ENCODE measurements at places on chromosomes 5 and 9. TPM values are rescaled to one million over a fixed set of nuclear protein-coding genes. Genes with fewer than 3 reads are reported as not detected.

STKLD1 gene
- polyA plus RNA-seq = 3.4 TPM

PIP5K1B gene
- polyA plus RNA-seq = 4.3 TPM

GRCh38 chr9:100425758-100426157 is 1.2 kb upstream of the MSANTD3 start:
- DNase-seq = no peak

DNA sequence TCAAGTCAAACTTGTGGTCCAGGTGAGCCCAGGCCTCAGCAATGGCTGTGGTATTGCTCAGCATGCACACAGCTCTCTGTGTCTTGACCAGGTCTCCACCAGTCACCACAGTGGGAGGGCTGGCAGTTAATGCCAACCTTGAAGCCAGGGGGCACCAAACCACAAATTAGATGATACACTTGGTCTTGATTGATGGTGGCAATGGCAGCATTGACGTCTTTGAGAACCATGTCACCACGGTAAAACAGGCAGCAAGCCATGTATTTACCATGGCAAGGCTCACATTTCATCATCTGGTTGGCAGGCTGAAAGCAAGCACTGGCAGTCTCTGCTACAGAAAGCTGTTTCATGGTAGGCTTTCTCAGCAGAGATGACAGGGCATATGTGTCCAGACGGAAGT is 40.0 kb downstream of the NIM1K start:
- DNase-seq = no peak

GRCh38 chr5:84642795-84643194 is 258.1 kb upstream of the EDIL3 start:
- DNase-seq = no peak

DNA sequence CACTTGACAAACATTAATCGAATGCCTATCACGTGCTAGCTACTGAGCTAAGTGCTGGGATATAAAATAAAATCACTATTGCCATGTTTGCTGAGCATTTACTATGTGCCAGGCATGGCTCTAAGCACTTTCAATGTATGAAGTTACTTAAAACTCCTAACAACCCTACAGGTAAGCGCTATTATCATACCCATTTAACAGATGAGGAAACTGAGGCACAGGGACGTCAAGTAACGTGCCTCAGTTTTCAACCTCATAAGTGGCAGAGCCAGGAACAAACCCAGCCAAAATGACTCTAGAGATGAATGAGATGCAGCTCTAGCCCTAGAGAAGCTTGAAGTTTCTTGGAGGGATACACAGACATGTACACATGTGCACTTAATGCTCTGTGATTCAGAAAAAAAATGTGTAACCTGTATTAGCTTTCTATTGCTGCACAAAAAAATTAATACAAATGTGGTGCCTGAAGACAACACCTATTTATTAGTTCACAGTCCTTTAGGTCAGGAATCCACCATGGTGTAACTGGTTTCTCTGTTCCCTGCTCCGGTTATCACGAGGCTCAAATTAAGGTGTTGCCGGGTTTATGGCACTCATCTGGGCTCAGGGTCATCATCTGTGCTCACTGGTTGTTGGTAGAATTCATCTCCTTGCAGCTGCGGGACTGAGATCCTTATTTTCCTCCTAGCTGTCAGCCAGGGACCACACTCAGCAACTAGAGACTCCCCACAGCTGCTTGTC is 33.7 kb downstream of the TTLL11 start:
- DNase-seq = no peak

DNA sequence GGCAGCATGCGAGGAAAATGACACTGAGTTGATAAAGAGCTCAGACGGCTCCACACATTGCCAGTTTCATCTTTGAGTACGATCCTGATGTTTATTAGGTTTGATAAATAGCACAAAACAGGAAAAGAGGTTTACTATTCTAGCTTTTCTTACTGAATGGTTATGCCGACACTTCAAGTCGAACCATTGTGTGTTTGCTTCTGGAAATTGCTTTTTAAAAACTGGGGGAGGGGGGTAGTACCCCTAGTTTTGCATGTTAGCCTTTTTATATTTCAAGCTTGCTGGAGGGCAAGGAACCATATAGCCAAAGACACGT is 5.2 kb downstream of the PTCH1 start:
- no peak for DNase-seq

UBE2QL1 gene
- 0.29 TPM for polyA plus RNA-seq

- DNase-seq = no peak
Measured at GRCh38 chr5:15844253-15844652, 335.3 kb downstream of the MARCHF11 start.

DNA sequence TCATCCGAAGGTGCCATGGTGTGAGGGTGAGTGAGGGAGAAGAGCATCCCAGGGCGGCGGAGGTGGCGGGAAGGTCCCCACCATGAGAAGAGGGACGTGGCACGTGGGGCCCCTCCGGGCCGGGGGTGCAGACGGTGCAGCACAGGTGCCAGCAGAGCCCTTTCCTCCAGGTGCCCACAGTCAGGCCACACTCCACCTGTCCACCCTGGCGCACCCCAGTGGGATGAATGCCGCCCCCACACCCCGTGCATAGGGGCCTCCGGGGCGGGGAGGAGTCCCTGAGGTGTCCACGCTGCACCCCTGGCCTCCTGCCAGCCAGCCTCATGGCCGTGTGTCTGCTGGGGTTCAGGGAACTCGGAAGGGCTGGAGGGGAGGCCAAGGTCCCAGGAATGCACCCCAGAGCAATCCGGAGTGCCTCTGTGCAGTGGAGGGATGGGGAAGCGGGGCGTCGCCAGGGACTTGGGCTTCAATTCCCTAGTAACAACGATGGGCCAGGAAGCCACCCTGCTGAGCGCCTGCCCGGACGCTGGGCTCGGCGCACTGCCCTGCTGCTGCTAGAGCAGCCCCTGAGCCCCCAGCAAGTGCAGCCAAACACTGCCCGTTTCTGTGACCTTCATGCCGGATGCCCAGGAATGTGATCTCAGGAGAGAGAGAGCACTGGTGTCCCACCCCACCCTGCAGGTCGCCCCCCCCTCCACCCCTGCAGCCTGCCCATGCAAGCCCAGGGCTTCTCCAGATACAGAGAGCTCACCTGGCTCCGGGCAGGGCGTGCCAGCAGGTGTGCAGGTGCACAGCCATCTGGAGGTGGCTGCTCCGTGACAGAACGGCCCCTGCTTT is 8.8 kb upstream of the NACC2 start:
- no peak for DNase-seq

- DNase-seq = no peak
Measured at GRCh38 chr9:121358751-121359150, 11.3 kb downstream of the STOM start.

N4BP3 gene
- polyA plus RNA-seq = 18.3 TPM

DNA sequence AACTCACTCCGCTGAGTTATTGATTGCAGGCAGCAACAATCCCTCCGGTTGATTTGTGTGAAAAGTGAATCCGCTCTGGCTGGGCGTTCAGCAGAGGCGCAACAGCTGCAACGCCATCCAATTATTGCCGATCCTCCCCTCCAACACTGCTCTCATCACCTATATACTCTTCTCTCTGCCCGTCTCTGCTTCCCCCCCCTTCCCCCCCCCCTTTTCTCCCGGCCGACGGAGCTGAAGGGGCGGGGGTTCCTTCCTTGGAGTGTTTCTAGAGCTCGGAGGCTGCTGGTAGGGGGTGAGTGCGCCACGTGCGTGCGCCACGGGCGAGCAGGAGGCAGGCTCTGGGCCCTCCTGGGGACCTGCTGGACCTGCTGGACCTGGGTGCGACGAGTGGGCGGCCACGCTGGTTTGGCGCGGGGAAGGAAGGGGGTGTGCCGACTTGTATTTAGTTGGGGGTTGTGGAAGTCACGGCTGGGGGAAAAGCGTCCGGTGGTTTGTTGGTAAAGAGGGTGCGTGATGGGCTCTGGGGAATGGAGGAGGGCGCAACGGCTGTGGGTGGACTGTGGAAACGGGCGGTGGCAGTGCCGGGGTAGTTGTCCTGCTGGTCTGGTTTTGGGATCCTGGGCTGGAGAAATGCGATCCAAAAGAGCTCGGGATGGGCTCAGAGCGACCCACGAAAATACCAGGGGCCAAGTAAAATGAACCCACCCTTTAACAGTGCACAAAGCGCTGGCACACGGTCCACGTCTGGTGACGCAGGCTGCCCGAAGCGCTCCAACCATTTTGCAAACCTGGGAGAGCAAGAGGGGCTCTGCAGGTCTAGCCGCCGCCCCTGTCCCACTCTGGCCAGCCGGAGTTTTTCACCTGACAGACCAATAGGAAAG is 6.4 kb upstream of the MEF2C start:
- peak; percentile 65 for DNase-seq

DNA sequence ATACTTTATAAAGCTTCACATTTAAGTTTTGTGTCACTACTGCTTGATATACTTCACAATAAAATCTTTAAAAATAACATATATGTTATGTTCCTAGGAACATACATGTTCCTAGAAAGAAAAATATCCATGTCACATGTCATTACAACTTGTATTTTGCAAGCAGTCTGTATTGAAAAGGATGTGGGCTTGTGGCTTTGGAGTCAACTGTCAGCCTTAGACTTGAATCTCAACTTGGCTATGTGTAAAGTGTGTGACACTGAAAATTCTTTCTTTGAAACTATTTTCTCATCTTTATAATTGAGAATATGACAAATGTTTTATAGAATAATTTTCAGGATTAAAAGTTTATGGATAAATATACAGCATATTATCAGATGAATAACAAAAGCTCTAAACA is 273.1 kb downstream of the KIAA0825 start:
- no peak for DNase-seq

All from left lung (tissue), 14 donors.